ENCODE measurements at places on chromosomes 6 and 20.

- DNase-seq: peak; percentile 30
Measured at GRCh38 chr6:47631269-47631772, 67.1 kb upstream of the ADGRF4 start.

DNA sequence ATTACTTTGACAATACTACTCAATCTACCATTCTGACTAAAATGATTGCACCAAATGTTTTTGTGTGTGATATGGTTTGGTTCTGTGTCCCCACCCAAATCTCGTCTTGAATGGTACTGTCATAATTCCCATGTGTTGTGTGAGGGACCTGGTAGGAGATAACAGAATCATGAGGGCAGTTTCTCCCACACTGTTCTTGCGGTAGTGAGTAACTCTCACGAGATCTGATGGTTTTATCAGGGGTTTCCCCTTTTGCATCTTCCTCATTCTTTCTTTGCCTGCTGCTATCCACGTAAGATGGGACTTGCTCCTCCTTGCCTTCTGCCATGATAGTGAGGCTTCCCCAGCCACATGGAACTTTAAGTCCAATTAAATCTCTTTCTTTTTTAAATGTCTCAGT lies 20.8 kb downstream of the SYCP2 start:
- no peak for DNase-seq

GRCh38 chr20:5535125-5535756 lies 215.0 kb upstream of the SHLD1 start:
- no peak for DNase-seq

- no peak for DNase-seq
Measured at GRCh38 chr6:15346315-15346714, 100.4 kb downstream of the JARID2 start.

DNA sequence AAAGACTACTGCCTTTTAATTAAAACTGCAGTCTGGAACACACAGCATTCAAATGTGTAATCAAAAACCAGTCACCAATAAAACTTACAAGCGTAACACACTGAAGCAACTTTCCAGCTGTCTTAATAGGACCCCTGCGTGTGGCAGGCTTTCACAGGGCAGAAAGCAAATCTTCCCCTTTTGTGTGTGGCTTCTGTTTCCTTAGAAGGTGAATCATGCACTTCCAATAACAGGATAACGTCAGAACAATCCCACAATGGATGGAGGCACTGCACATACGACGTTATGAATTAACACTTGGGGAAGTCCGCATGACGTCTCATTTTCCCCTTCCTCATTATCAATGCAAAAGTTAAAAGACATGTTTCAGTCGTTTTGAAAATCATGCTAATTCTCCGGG lies 44.8 kb downstream of the INSM1 start:
- DNase-seq: no peak

- no peak for DNase-seq
Measured at GRCh38 chr20:60097285-60097684, 139.1 kb downstream of the CDH26 start.

DNA sequence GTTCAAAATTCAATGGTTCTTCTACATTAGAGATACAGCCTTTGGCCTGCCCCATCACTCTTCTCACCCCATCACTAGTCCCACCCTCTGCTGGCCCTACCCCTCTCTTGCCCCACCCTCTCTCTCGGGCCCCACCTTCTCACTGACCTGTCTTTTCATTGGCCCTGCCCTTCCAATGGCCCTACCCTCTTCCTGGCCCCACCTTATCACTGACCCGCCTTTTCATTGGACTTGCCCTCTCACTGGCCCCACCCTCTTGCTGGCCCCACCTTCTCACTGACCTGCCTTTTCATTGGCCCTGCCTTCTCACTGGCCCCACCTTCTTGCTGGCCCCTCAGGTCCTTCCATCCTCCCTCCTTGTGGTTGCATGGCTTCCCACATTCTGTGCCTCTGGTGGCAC lies 107.2 kb upstream of the PLEKHG1 start:
- DNase-seq: no peak

DNA sequence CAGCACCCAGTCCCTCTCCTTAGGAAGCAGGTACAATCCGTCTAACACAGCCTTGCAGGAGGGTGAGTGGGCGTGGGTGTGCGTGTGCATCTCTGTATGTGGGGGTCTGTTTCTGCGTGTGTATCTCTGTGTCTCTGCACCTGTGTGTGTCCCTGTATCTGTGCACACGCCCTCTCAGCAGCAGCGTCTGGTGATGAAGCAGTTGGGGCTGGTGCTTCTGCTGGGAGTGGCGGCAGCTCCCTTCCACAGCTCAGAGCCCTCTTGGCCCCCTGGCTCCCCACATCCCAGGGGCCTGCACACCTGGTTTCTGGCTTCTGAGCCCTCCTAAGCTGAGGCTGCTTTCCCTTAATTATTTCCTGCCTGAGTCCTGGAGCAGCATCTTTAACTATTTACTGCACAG lies 49.5 kb upstream of the CCDC167 start:
- DNase-seq: no peak

DNA sequence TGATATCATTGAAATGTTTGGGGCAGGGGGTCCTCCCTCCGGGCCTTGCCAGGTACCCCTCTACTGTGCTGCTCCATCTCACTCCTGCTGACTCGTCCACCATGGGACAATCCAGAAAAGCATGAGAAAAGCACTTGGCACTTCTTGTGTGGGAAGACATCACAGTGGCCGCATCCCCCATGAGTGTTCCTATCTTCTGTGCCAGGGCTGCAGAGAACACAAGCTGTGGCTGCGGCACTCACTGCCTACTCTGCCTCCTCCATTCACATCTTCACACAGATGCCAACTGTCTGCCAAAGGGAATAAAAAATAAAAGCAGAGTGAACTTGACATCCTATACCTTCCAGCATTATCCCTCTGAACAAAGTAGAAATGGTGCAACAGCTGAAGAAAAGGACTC lies 117.4 kb upstream of the PROKR2 start:
- no peak for DNase-seq

GRCh38 chr20:6213311-6213710 lies 90.5 kb upstream of the FERMT1 start:
- no peak for DNase-seq

- no peak for DNase-seq
Measured at GRCh38 chr6:14630016-14630415, 512.4 kb downstream of the CD83 start.

GRCh38 chr6:127792616-127793015 lies 108.2 kb downstream of the THEMIS start:
- DNase-seq: no peak

DNA sequence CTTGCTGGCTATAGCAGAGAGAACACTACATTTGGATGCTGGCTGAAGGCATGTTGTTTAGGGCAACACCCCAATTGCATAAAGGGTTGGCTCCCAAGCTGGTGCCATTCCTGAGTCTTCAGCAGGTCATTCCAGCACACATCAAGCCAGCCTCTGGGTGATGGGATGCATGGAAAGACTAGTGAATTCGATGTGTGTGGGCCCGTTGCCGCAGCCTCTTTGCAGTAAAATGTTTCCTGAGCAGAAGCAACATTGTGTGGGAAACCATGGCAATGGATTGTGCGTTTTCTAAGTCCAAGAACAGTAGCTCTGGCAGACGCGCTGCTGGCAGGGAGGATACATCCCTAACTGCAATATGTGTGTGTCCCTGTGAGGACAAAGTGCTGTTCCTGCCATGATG lies 142.4 kb upstream of the SLC24A3 start:
- DNase-seq: no peak

DNA sequence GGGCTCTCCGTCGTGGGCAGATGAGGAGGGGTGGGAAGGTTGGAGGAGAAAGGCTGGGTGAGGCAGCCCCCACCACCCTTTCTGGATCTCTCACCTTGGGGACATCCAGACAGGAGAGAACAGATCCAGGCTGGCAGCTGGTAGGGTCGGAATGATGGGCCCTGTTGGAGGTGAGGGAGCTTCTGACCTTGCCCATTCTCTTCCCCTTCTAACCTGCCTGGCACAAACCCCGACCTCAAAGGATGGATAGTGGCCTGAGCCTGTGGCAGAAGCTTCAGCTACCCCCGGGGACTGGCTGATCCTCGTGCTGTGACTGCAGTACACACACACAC lies 6.0 kb upstream of the NPBWR2 start:
- no peak for DNase-seq

DNA sequence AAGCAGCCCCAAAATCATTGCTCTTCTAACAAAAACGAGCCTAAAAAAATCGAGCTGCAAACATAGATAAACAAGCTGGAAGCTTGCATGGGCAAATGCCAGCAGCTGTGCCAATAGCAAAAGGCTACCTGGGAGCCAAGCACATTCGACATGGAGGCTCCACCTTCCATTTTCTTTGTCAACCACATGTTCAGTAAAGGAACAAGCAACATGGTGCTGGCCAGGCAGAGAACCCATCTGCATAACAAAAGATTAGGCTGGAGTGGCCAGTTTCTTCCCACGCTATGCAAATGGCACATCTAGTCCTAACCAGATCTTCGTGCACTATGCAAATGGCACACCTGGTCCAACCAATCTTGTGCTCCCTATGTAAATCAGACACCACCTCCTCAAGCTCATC lies 110.5 kb downstream of the KIF16B start:
- DNase-seq: no peak

- no peak for DNase-seq
Measured at GRCh38 chr6:31882344-31882743, 3.5 kb upstream of the SLC44A4 start.

DNA sequence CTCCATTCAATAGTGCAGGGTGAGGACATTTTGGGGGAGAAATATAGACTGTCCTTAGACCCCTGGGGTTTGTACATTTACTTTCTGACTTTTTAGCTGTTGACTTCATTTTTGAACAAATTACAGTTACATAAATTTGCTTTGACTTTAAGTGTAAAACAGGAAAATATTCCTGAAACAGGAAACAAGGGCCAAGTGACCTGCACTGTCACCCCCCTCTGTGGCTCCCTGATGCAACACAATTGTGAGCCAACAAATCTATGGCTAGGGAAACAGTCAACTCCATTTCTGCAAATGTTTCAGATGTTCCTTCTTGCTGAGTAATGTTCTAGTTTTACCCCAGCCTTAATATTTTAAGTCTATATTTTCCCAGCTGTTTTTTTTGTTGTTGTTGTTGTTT lies 39.8 kb downstream of the HLA-A start:
- no peak for DNase-seq

GRCh38 chr6:13712599-13712898 lies 914 bp upstream of the RANBP9 start:
- DNase-seq: no peak

DNA sequence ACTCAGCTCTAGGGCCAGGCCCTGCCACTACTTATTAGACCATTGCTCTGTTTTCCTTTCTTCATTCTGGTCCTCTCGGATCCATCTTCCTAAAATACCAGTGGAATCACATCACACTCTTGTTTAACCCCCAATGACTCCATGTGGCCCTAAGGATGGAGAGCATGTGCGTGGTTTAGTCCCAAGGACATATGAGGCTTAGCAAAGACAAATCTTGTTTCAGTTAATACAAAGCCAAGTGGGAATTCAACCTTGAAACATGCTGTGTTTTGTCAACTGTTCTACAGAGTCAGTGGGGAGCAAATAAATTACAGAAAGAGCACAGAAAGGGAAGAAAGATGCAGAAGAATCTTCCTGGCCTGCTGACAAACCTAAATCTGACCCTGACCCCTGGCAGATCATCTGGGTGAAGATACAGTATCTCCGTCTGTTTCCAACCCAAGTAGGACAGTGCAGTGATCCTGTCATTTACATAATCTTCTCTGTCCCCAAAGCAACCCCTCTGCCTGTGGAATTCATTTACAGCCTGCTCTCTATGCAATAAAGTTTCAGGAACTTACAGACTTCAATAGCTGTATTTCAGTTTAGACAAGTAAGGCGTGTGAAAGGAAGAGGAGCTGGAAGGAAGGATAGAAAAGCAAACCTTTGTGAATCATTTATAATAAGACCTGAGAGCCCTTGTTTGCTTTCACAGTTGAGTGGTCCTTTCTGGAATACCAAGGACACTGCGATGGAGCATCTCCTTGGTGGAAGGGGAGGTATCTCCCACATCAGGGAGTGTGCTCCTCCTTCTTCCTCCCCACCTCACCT lies 144.0 kb downstream of the THBS2 start:
- no peak for DNase-seq

- DNase-seq: no peak
Measured at GRCh38 chr6:78398292-78398691, 469.1 kb upstream of the IRAK1BP1 start.

Data from naive B cell (primary cell).